ENCODE measurements at places on chromosomes 13 and 19.

DNA sequence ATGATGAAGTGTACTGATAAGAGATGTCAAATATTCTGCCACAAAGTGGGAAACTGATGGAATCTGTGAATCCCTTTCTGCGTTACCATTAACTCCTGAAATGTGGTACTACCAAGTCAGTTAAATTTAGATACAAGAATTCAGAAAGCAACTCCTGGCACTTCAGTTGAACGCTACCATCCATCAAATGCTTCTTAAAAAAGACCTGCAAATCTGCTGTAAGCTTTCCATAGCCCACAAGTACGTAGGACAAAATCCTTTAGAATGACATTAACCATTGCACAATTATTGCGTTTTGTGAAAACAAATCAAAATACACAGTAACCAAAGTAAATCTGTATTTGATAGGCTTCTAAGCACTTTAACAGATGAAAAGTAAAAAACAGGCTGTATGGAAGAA lies 5.4 kb downstream of the SMAD9 start:
- DNase-seq, result no peak

GRCh38 chr19:36489920-36490415 lies 607 bp upstream of the ZNF566 start:
- no peak for DNase-seq

DNA sequence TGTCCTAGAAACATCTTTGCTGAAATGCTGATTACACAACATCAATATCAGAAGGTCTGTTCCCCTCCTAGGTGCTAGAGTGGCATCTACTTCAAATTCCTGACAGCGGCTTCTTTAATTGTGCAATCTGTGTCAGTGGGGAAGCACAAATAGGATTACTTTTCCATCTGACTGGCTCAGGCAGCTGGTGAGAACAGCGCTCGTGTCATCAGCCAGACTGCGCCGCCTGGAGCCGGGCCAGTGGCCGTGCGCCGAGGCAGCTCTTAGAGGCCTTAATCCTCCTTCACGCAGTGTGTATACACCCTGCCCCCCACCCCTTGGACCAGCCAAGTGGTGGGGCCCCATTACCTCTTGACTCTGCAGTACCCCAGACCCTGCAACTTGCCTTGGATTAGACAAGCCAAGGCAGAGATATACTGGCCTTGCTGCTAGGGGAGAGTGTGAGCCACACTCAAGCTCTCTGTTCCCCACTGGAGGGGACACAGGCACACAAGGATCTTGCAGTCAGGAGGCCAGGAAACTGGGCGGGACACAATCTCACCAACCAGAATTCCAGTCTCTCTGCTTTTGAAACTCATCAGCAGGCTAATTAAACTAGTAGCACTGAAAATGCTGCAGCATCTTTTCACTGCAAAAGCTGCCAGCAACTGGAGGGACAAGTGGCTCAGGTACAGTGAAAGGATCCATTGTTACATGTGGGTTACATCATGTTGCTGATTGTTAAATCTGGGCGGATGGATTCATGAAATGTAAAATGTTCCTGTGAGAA lies 48.9 kb upstream of the EPHX3 start:
- peak; percentile 39 for DNase-seq

DNA sequence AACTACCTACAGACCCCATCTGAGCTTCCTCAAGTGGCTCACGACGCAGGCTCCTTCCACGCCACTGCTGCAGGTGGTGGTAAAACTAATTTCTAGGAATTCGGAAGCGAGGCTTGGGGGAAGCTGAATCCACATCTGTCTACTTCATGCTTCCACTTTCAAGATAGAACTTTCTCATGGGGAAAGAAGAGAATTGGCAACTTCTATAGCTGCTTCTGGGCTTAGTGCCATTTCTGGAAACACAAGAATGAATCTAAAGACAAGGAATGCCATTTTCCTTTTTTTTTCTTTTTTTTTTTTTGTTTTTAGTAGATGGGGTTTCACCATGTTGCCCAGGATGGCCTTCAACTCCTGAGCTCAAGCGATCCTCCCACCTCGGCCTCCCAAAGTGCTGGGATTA lies 2.8 kb upstream of the NLRP12 start:
- DNase-seq, result no peak

DNA sequence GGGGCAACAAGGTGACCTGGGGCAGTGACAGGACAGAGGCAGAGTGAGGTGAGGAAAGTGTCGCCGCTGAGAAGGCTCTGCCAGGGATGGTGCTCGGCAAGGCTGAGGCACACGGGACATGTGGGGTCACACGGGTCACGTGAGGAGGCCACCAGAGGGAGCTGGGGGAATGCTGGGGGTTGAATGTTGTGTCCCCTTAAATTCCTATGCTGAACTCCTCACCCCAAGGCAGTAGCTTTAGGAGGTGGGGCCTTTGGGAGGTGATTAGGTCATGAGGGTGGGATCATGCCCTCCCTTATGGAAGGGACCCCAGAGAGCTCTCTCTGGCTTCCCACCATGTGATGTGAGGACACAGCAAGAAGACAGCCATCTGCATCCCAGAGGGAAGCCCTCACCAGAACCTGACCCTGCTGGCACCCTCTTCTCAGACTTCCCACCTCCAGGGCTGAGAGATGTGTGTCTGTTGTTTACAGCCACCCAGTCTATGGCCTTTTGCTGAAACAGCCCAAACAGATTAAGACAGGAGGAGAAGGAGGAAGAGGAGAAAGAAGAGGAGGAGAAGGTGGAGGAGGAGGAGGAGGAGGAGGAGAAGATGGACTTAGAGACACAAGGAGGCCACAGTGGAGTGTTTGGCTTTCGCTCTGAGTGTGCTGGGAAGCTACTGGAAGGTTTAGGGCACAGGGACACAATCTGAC lies 35.4 kb downstream of the RFX2 start:
- no peak for DNase-seq

- DNase-seq, result no peak
These were observed 391.7 kb upstream of the SGCG start for GRCh38 chr13:22789027-22789593.

DNA sequence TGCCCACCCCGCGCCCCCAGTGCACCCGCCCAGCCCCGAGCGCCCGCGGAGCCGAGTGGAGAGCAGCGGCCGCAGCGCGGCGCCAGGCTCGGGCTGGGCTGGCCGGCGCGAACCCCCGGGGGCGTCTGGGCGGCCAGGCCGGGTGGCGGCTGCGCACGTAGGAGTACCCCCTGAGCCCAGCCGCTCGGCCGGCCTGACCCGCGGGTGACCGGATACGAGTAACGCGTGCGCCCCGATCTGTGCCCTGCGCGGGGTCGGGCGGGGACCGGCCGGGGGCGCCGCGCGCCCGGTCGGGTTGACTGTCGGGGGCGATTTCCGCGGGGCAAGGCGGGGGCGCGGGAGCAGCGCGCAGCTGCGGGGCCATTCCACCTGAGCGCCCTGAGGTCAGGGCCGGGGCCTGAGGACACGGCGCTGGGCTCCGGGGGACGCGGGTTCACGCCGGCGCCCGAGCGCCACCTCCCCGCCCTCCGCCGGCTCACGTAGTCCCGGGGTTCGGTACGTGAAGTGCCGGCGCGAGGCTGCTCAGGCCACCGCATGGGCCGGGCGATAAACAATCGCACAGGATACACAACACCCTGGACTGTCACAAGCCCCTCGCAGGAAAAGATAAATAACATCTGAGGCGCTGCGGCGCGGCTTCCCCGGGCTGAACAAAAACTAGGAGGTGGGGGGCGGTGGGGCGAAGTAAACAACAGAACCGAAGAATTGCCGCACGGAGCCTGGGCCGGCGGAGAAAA lies 37.6 kb upstream of the FLT1 start:
- DNase-seq, result no peak

DNA sequence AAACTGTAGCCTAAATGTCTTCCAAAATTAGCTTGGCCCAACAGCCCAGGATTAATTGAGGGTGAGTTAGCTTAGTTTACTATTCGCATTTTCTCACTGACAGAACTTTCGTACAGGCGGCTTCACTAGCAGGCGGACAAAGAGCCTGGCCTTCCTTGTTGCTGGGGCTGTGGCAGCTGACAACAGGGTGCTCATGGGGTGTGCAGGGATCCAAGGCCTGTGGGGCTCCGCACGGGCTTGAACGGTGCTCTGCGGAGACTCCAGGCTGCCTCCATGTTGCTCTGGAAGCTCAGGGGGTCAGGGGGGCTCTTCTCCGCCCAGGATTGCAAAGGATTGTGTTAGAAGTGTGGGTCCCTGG lies 36.3 kb upstream of the DPRX start:
- no peak for DNase-seq

GRCh38 chr13:78309497-78310180 lies 293.7 kb downstream of the POU4F1 start:
- DNase-seq, result no peak

GRCh38 chr13:21909331-21909730 lies 238.5 kb downstream of the FGF9 start:
- no peak for DNase-seq

- no peak for DNase-seq
These were observed at the start of gene IGSF23 for GRCh38 chr19:44613295-44614178. Gene IGSF23 (plus strand): TSS chr19:44613563. CDS start chr19:44613646, 83 bp downstream.

Data from NCI-H2227 treated with DMSO at 0.1 percent for 48 hours (cell line).